Left hindlimb (tissue), 1 donor: ENCODE measurements at places on chromosomes 2 and 18.

GRCh38 chr2:225512876-225513540 is 113.5 kb downstream of the NYAP2 start:
- no peak for DNase-seq

- no peak for DNase-seq
These were observed 49.0 kb downstream of the SETBP1 start for GRCh38 chr18:44729631-44730101.

GRCh38 chr18:9835113-9835755 is 50.5 kb upstream of the TXNDC2 start:
- DNase-seq: no peak

GRCh38 chr18:31500051-31500688 is 2.2 kb downstream of the DSG2 start:
- DNase-seq: no peak

DNA sequence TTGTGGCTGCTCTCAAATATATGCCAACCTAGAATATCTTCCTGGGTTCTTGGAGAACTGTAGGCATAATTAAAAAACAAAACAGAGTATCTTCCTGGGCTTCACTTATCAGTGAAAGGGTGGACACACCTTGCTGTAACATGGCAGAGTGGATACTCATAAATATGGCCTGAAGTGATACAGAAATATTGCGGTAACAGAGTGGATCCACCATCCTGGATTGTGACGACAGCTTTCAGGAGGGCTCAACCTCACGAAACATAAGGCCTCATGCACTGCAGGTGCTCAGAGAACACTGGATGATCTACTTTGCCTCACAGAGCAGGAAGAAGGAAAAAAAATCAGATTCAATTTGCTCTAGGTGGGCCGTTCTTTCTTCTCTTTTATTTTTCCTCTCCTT is 336.0 kb downstream of the NBAS start:
- DNase-seq: no peak

DNA sequence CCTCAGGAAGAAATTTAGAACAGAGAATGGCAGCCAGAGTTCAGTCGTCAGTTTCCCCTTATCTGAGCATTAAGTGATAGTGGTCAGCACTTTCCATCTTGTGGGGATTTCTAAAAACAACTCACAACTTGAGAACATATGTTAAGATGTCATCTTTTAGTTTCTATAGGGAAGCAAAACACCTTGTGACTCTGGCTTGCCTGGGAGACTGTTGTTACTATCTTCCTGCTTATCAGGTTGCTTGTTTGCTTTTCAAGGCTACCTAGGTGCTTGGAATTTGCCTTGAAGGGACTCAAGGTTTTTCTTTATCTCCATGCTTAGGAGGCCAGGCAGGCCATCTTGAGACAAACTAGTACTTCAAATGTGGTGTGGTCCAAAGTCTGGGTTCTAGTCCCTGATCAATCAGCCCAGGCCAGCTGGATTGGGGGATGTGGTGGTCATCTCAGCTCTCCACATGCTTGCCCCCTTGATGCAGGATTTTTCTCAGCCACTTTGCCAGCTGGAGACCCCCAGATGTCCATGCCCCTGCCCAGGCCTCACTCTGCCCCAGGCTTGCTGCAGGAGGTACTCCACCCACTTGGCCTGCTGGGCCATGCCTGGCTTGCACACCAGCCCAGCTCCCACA is 125.9 kb downstream of the LYPD1 start:
- no peak for DNase-seq

GRCh38 chr2:161905389-161906046 is 168.5 kb downstream of the DPP4 start:
- no peak for DNase-seq

DNA sequence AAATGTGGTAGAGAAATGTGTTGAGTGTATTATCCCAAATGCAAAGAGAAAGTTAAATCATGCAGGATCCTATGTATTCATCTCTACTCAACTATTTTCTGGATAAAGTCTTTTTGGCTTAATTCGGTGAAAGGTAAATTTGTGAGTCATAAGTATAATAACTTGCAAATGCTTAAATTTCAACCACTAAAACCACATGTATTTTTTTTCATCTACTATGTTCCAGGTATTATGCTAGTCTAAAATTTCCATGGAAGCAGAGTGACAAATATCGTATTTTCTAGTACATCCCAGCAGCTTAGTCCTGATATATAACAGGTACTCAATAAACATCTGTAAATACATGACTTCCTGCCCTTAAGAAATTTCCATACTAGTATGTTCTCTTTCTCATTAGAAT is 6.2 kb downstream of the ALS2 start:
- no peak for DNase-seq

DNA sequence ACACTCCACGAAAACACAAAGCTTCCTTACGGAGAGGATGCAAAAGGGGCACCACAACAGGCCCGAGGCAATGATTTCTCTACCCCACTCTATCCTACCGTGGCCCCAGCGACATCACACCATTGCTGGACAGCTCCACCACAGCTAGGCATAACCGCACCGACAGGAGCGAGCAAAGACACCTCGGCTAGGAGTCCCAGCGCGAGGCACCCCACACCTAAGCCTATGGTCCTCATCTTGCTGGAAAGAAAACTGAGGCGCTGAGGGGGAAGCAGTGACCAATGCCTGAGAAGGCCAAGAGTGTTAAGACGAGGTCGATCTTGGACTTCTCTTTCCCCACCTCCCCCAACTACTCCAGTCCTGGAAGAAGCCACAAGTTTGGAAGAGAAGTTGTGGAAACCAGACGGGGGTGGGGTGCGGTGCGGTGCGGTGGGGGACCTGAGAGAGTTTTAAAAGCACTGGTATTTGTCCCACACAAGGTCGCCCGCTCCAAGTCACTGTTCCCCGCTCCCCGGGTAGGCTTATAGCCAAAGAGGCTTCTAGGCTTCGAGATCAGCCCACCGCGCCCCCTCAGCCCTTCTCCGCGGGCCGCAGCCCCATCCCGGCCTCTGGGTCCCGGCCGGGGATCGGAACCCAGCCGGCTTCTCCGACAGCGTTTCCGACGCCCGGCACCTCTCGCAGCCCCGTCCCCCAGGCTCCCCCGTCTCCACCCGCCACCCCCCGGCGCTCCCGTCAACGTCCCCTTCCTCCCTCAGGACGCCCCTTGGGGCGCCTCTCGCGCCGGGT is 766 bp downstream of the PDE6D start:
- DNase-seq: peak; percentile 37
